NCI-H187 (cell line): ENCODE measurements at places on chromosomes 2 and 18.

DNA sequence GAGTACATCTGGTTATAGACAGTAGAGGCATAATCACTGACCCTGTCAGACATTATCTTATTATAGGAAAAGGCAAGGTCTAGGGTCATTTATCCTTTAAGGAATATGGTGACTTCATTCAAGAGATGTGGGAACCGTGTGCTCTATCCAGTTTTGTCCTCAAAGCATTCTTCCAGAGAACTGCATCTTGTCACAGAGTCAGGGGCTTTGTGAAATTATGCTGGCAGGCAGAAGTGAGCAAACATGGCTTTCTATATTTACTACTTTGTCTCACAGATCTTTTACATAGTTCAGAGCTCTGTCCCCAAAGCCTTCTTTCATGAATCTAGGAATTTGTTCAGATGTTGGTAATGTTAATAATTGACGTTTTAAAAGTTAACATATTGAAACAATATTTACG, 177.4 kb downstream of the ASXL3 start:
- no peak for DNase-seq

GRCh38 chr2:211367711-211368110, 811.3 kb downstream of the CPS1 start:
- DNase-seq: no peak

GRCh38 chr18:55120896-55121295, 161.6 kb upstream of the CCDC68 start:
- DNase-seq: no peak

- no peak for DNase-seq
Measured at GRCh38 chr2:19361325-19361990, 3.0 kb upstream of the OSR1 start.

GRCh38 chr2:6352247-6352646, 513.5 kb downstream of the CMPK2 start:
- DNase-seq: no peak

DNA sequence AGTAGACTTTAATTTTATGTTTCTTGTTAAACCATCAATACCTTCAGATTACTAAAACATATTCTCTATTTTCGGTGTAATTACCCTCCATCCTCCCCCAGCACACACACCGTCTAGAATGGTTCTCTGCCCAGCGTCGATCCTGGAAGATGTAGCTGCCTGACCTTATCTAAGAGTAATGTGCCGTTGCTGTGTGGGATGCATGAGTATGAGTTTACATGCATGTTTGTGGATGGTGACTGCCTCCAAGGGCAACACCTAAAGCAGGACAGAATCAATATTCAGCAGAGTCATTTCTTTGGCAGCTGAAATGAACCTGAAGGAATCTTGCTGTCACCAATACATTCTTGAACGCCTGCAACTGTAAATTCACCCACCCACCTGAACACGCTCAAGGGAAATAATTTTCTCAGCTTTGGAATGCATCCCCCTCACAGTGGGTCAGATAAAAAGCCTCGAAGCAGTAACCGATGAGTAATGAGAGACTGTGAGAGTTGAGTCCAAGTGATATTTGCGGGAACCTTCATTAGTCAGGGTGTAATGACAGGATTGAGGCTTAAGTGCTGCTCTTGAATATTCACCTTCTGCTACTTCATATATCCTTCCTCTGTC, 155.8 kb upstream of the RND3 start:
- no peak for DNase-seq

DNA sequence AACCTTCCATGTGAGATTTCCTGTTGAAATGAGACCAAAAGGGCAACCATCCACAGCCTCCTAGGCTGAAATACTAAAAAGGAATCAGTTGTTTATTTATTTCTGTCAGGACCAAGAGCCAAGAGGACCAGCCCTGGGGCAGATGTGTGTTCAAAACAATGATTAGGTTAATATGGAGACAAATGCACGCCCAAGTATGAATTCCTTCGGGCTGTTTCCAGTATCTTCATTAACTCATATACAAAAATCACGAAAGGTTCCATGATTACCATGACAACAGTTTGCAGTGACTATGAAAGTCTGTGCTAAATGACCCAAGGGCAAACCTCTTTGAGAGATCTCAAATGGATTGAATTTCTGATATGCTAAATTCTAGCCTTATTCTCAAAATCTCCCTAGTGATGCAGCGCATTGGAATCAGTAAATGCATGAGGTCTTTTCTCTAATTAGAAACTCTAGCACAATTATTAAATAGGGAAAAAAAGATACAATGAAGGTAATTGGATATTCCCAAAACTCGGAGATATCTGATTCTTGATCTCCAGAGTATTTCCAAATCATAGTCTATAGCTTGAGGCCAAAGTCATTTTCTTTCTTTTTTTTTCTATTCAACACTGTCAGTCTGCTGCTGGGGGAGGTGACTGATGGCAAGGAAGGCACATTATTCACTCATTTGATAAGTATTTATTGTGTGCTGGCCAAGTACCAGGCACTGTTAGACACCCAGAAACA, 35.6 kb downstream of the VIT start:
- no peak for DNase-seq

- DNase-seq: no peak
Measured at GRCh38 chr2:218980735-218981389, 4.1 kb downstream of the FEV start.

DNA sequence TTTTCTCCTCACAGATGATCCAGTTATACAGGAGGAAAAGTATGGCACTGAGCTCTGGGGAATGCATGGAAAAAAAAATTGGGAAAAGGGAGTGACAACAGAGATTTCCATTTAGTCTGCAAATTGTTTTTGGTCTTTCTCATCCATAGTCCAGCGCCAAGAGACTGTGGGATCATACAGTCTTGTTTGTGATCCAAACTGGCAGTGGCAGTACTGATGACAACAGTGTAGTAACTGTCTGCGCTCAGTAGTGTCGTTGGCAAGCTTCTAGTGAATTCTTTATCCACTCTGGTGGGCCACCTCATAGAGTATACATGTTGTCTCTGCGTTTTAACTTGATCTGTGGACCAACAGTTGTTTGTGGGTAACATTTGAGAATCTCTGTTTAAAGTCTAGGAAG, 37.9 kb downstream of the GALNT1 start:
- no peak for DNase-seq
